ENCODE measurements at places on chromosomes 3 and 15.
A peak's percentile ranks its signal among the peaks of the same experiment; 100 is the strongest.

- peak; percentile 43 for DNase-seq
Observed at GRCh38 chr3:198071602-198072287, 111.7 kb downstream of the LMLN start.

DNA sequence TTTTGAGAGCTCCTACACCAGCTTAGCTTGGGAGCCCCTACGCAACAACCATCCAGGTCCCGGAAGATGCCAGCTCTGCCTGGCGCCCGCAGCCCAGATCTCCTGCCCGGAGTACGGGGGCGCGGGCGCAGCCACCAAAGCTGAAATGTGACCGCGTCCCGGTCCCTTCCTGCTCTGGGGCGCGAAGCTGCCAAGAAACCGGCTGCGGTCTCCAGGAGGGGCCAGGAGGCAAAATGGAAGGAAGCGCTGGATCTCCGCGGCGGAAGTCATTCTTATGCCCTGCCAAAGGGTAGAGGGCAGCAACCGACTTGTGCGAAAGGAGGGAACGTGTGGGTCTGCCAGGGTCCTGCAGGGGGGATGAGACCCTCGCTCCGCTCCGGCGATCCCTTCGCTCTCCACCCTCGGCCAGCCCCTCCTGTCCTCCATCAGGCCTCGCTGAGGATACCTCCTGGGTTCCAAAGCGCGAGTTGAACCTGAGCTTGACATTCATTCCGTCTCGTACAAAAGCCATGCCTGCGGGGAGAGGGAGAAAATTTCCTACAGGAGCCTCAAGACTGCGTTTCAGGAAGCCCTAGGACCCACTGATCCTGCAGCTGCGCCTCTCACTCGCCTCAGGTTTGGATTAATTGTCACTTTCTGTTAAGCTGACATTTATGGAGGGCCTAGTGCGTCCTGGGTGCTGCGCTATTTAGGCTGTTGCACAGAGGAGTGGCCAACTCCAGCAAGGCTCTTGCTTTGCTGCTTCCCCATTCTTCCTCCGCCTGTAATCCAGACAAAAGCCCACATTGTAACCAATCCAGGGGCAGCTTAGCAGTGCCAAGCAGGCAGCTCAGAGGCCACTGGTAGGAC lies 98.3 kb upstream of the VGLL3 start:
- DNase-seq: no peak

GRCh38 chr3:85875589-85875988 lies 916.8 kb downstream of the CADM2 start:
- DNase-seq: no peak

DNA sequence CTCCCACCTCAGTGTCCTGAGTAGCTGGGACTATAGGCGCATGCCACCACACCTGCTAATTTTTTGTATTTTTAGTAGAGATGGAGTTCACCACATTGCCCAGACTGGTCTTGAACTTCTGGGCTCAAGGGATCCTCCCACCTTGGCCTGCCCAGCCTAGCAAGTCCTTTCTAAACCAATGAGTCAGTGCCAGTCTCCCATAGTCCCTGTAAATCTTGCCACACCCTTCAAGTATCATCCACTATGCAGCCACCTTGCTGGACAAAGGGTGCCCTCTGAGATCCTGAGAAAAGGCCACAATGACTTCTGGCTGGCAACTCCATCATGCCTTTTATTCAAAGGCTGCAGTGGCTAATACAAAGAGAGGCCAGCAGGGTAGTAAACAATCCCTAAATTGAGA lies 184.0 kb downstream of the ABHD5 start:
- DNase-seq: no peak

- DNase-seq: no peak
Observed at GRCh38 chr15:80609512-80609946, 85.6 kb upstream of the ABHD17C start.

DNA sequence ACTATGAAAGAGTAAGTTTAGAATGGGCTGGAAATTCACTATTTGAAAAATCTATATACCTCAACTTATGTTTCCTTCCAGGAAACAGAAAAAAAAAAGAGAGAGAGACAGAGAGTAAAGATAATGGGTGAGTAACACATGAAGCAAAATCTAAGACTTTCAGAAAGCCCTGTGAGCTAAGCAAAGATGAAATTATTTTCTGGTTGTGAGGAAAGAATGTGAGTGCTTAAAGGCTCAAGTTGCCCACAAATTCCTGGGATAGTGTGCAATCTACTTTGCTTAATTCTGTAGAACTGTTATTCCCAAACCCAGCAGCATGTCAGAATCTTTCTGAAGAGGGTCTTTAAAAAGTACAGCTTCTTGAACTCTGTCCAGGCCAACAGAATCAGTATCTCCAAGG lies 337.7 kb upstream of the AGTR1 start:
- no peak for DNase-seq
